ENCODE measurements at places on chromosomes 12 and 14. TPM values are rescaled to one million over a fixed set of nuclear protein-coding genes. Genes with fewer than 3 reads are reported as not detected.

- peaks cover 3% of the 10 kb centered on the region for H3K27me3 ChIP-seq
- H3K4me3 ChIP-seq: no peak overlapping the region
- H3K4me1 ChIP-seq: peaks cover 16% of the 10 kb centered on the region
- DNase-seq: no peak
- no peak overlapping the region for H3K27ac ChIP-seq
Observed at GRCh38 chr14:20436363-20436755, 393 bp upstream of the KLHL33 start.

DNA sequence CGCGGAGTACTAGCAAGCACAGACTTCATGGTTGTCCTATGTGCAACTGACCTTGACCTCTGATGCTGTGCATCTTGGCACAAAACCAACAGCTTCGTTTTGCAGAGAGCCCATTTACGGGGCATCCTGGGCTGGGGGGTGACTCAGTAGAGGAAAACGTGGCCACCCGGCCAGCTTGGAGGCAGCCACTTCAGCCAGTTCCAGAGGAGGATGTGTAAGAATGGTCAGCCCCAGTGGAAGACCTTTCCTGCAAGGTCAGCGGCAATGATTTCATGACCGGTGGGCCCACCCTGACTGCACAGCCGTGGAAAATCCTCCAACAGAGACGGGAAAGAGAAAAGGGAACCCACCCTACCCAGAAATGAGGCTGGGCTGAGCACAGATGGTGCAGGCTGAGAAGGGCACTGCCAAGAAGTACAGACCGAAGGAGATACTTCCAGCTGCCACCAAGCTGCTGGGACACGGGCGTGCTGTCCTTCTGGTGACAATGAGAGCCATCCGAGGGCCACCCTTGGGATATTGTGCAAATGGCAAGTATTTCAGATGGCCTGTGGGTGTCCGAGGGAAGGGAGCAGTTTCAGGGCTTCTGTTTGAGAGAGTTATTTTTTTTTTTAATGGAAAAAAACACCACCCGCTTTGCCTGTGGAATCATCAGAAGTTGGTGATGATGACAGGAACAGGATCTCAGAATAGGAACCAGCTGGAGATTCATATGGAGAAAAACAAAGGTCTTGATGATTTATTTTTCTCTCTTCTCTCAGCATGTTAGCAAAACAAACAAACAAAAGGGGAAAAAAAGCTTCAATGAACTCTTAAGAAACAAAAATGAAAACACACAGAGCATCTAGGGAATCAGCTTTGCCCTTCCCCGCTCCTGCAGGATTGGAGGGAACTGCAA, 120.2 kb upstream of the RFLNA start:
- no peaks in the 10 kb centered on the region for H3K36me3 ChIP-seq
- H3K27me3 ChIP-seq: peaks cover 5% of the 10 kb centered on the region
- no peak overlapping the region for H3K4me3 ChIP-seq
- no peak for DNase-seq

- H3K27me3 ChIP-seq: peaks cover 35% of the 10 kb centered on the region
- H3K4me1 ChIP-seq: peaks cover 2% of the 10 kb centered on the region
- no peaks in the 10 kb centered on the region for H3K36me3 ChIP-seq
Observed at GRCh38 chr14:61927060-61927459, 164.8 kb downstream of the SNAPC1 start.

DNA sequence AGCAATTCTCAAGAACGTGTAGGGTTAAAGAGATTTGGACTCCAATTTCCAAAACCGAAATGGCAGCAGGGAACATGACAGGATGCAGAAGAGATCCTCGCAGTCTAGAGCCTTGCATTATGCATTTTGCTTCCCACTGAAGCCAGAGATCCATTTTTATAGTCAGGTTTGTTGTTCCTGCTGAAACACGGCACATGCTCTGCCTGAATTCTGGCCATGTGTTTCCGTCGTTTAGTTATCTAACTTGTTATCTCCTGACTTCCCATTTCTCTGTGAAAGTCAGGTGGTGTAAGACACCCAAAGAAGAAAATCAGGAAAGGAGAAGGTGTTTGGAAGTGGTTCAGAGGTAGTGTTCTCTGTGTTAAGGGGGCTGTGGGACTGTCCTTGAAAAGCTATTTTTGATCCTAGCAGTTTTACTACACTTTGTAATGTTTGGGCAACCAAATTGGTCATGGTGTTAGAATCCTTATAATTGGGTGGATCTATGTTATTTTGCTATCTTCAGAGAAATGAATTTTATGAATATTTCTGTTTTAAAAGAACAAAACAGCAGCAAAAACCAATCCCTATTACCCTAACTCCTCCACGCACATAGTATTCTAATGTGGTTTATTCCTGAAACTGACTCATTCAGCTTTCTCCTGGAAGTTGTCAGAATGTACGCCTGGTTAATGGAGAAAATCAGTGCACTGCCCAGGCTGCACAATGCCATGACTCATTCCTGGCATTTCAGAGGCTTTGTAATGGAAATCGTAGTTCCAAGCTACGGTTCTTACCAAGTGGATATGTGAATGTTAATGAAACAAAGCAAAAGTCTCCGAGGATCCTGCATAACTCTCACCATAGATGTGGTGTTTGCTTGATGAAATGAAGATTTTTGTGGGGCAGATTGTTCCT, 110.1 kb downstream of the SAMD4A start:
- no peaks in the 10 kb centered on the region for H3K36me3 ChIP-seq
- no peak for DNase-seq
- H3K27me3 ChIP-seq: peaks cover 49% of the 10 kb centered on the region
- H3K27ac ChIP-seq: no peak overlapping the region

DNA sequence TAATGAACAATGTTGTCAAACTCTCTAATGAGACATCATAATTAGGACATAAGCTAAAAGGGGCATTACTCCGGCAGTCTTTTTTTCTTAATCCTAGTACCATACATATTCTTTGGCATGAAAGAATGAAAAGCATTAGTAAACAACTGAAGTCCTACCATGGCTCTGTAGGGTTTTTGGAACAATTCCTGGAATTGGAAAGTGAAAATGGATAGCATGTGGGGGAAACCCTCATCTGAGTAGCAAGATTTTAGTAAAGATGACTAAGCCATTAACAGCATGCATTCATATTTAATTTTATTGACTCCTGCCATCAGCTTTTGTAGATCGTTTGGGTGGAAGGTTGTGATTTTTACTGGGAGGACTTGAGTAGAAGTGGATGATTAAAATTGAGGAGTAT, 216.2 kb upstream of the PDZRN4 start:
- no peak overlapping the region for H3K4me3 ChIP-seq
- no peak overlapping the region for H3K27ac ChIP-seq
- H3K36me3 ChIP-seq: no peaks in the 10 kb centered on the region
- DNase-seq: no peak
- no peaks in the 10 kb centered on the region for H3K27me3 ChIP-seq

DNA sequence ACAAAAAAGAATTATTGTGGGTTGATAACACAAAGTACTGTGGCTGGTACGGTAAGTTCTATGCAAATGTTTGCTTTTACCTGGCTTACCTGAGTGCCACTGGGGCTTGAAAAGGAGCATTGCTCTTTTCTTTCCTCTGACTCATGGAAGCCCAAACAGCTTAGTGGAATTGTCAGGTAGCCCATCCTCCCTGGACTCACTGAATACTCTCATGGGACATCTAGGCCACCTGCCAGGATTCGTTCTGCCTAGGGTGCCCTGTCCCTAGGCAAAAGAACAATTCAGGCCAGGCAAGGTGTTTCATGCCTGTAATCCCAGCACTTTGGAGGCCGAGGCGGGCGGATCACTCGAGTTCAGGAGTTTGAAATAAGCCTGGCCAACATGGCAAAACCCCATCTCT, 22.5 kb upstream of the YAF2 start:
- no peaks in the 10 kb centered on the region for H3K27me3 ChIP-seq
- no peaks in the 10 kb centered on the region for H3K36me3 ChIP-seq
- no peaks in the 10 kb centered on the region for H3K4me1 ChIP-seq
- DNase-seq: no peak
- no peak overlapping the region for H3K4me3 ChIP-seq

GRCh38 chr14:35374263-35374712, 30.3 kb downstream of the NFKBIA start:
- no peaks in the 10 kb centered on the region for H3K27me3 ChIP-seq
- no peak overlapping the region for H3K27ac ChIP-seq
- no peaks in the 10 kb centered on the region for H3K36me3 ChIP-seq
- peaks cover 6% of the 10 kb centered on the region for H3K4me1 ChIP-seq

The HOXC12 gene
- total RNA-seq: not detected

- H3K27me3 ChIP-seq: no peaks in the 10 kb centered on the region
- no peak for DNase-seq
- no peak overlapping the region for H3K4me3 ChIP-seq
- H3K36me3 ChIP-seq: peaks cover 8% of the 10 kb centered on the region
- H3K27ac ChIP-seq: no peak overlapping the region
Observed at GRCh38 chr14:31568161-31568560, 7.0 kb downstream of the NUBPL start.

DNA sequence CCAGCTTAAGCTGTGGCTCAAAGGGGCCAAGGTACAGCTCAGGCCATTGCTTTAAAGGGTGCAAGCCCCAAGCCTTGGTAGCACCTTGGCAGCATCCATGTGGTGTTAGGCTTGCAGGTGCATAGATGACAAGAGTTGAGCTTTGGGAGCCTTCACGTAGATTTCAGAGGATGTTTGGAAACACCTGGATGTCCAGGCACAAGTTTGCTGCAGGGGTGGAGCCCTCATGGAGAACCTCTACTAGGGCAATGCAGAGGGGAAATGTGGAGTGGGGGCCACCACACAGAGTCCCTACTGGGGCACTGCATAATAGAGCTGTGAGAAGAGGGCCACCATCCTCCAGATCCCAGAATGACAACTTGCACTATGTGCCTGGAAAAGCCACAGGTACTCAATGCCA, 37.9 kb downstream of the GLIPR1L2 start:
- peaks cover 10% of the 10 kb centered on the region for H3K36me3 ChIP-seq
- H3K27me3 ChIP-seq: peaks cover 4% of the 10 kb centered on the region
- DNase-seq: no peak
- no peaks in the 10 kb centered on the region for H3K4me1 ChIP-seq
- no peak overlapping the region for H3K4me3 ChIP-seq

DNA sequence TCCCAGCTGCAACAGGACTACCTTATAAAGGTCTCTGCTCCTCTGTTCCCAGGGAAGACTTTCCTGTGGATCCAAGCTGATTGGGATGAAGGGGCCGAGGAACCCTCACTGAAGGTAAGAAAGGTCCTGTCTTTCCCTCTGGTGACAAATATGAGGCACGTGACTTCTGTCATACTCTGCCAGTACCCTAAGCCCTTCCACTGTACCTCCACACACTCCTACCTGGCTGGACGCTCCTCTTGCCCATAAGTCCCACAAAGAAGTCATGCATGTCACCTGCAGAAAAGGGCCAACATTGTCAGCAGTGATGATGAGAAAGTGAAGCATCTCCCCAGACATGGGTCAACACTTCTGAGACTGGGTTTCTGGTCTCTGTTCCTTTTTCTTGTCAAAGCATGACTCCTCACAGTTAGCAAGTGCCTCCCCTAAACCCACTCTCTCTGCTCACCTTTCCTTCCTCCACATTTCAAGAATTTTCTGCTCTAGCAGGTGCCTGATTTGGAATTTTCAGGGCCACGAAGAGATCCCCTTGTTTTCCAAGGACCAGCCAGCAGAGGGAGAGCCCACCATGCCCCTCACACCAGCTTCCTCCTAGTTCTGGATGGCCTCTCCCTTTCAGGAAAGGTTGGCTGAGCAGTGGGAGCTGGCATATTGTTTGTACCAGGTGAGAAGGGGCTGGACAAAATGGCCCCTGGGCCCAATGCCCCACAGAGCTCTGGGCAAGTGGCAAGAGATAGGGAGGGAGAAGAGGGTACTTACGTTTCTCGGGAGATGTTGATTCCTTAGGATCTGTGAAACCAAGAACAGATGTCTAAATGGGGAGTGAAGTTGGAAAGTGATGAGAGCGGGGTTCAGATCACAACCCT, 3.5 kb downstream of the TAC3 start:
- H3K4me1 ChIP-seq: peaks cover 33% of the 10 kb centered on the region
- peaks cover 13% of the 10 kb centered on the region for H3K27me3 ChIP-seq
- no peak for DNase-seq
- H3K4me3 ChIP-seq: no peak overlapping the region

The TPH2 gene
- total RNA-seq: not detected

DNA sequence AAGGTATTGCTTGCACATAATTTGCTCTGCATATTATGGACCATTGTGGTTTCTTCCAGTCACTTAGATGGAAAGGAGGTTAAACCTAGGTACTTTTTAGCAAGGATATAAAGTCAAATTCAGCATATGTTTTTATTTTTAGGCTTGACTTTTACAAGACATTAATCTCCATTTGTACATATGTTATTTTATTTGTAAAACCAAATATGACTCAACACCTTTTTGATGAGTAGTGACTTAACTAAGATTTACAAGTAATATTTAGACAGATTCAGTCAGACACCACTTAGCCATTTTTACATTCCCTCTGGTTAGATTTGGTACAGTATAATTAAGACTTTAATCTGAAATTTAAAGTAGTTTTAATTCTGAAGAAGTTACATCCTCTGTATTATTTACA, 55.0 kb downstream of the BHLHE41 start:
- H3K36me3 ChIP-seq: no peaks in the 10 kb centered on the region
- H3K4me1 ChIP-seq: no peaks in the 10 kb centered on the region
- peaks cover 8% of the 10 kb centered on the region for H3K27me3 ChIP-seq
- no peak for DNase-seq

The ITGA7 gene
- 4.1 TPM for total RNA-seq

DNA sequence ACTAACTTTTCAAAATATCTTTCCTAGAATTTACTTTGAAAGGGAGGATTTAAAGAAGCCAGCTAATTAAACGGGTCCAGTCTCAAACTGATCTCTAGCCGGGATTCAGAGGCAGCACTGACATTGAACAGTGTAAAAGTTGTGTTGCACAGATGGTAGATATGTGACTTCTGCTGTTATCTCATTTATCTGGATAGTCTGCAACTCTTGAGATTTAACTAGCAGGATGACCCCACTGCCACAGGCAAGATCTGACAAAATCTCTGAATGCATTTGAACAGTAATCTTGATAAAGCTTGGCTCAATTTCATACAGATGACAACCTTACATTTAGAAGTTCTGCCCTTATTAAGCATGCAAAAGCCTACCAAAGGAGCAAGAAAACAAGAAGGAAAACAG, 138.0 kb upstream of the CPNE8 start:
- H3K27me3 ChIP-seq: no peaks in the 10 kb centered on the region
- H3K4me1 ChIP-seq: no peaks in the 10 kb centered on the region
- no peak overlapping the region for H3K4me3 ChIP-seq
- DNase-seq: no peak

- no peak for DNase-seq
- H3K27ac ChIP-seq: no peak overlapping the region
- H3K36me3 ChIP-seq: peaks cover 24% of the 10 kb centered on the region
- no peak overlapping the region for H3K4me3 ChIP-seq
- peaks cover 17% of the 10 kb centered on the region for H3K4me1 ChIP-seq
Observed at GRCh38 chr14:71430678-71431376, 501.4 kb upstream of the RGS6 start.

GRCh38 chr12:108670066-108670631, 36.5 kb upstream of the SELPLG start:
- H3K27me3 ChIP-seq: no peaks in the 10 kb centered on the region
- peaks cover 3% of the 10 kb centered on the region for H3K4me1 ChIP-seq
- DNase-seq: no peak
- H3K27ac ChIP-seq: no peak overlapping the region
- H3K4me3 ChIP-seq: no peak overlapping the region
- H3K36me3 ChIP-seq: peaks cover 7% of the 10 kb centered on the region

- no peak within 1 kb of the TSS for H3K27ac ChIP-seq
- H3K4me1 ChIP-seq: peaks cover 6% of the 10 kb centered on the region
- H3K36me3 ChIP-seq: peaks cover 2% of the 10 kb centered on the region
- peak; percentile 58 for DNase-seq
Observed at GRCh38 chr14:23352506-23353432, at the start of gene SLC22A17. Gene SLC22A17 (minus strand): TSS chr14:23352887.
